Thoracic aorta (tissue), 2 donors: ENCODE measurements at places on chromosomes 7 and 10.

GRCh38 chr10:71889388-71889987 is 38.4 kb upstream of the PSAP start:
- DNase-seq: no peak

- no peak for DNase-seq
Observed at GRCh38 chr10:131573256-131573655, 261.7 kb upstream of the TCERG1L start.

GRCh38 chr10:109895848-109896247 is 27.5 kb downstream of the XPNPEP1 start:
- no peak for DNase-seq

- no peak for DNase-seq
Observed at GRCh38 chr10:105834261-105835059, 1193.4 kb downstream of the SORCS3 start.
